ENCODE measurements at places on chromosomes 1 and 21. TPM values are rescaled to one million over a fixed set of nuclear protein-coding genes. Genes with fewer than 3 reads are reported as not detected.

DNA sequence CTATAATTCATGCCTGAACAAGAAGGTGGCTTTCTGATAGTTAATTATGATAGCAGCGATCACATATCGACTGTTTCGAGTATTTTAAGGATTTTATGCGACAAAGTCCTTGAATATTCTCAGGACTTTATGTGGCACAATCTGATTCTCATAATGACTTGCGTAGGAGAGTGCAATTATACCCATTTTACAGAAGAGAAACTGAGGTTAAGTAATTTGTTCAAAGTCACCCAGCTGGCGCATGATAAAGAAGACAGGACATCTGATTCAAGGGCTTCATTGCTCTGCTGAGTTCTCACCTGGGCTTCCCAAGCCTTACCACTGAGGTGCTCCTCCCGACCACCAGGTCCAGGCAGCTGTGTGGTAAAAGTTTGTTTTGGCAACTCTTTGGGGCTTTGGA is 1.8 kb downstream of the CRCT1 start:
- peaks cover 9% of the 10 kb centered on the region for H3K4me1 ChIP-seq
- no peaks in the 10 kb centered on the region for H3K27me3 ChIP-seq
- DNase-seq: no peak

DNA sequence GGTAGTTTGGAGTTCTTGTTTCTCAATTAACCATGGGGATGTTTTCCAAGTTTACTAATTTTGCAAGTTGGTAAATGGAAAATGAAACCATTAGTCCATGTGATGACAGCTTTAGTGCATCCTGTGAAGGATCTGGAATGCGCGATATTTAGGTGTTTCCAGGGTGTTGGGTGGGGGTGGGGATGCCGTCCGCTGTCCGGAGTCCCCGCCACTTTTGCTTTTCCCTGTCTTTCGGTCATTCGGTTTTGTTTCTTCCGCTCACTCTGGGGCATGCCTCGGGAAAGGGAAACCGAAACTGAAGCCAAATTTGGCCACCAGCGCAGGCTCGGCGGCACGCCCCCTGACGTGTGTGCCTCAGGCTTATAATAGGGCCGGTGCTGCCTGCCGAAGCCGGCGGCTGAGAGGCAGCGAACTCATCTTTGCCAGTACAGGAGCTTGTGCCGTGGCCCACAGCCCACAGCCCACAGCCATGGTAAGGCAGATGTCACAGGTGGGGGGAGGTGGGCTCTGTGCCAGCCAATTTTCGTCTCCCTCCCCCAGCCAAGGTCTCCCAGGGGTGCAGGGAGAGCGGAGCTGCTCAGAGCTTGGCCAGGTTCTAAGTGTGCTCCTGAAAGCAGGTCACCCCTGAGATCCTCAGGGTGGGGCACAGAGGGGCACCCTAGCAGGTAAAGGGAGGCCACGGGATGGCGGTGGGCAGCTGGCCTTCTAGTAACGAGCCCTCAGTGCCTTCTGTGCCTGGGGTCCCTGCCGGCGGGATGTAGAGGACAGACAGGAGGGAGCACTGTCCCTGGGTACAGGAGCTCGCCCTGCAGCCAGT is at the start of gene ISG15:
ISG15 (plus strand) TSS at position 393 of the 817 bp plus-strand sequence; CDS start at position 470, 77 bp downstream.
- peak within 1 kb of the TSS; percentile 65 for H3K4me3 ChIP-seq
- DNase-seq: peak; percentile 96
- peak within 1 kb of the TSS; percentile 93 for H3K27ac ChIP-seq
- H3K27me3 ChIP-seq: no peaks in the 10 kb centered on the region
- H3K4me1 ChIP-seq: peaks cover 21% of the 10 kb centered on the region
- no peaks in the 10 kb centered on the region for H3K36me3 ChIP-seq

- peaks cover 58% of the 10 kb centered on the region for H3K4me1 ChIP-seq
- H3K36me3 ChIP-seq: no peaks in the 10 kb centered on the region
- no peaks in the 10 kb centered on the region for H3K27me3 ChIP-seq
- no peak overlapping the region for H3K27ac ChIP-seq
- no peak for DNase-seq
Observed at GRCh38 chr1:54302951-54303843, 103.0 kb downstream of the SSBP3 start.

The FOXO6 gene
- 0.49 TPM for total RNA-seq

GRCh38 chr1:151282883-151283725 is 1.0 kb downstream of the ZNF687 start:
- peaks cover 20% of the 10 kb centered on the region for H3K4me1 ChIP-seq
- H3K27me3 ChIP-seq: no peaks in the 10 kb centered on the region
- H3K36me3 ChIP-seq: peaks cover 21% of the 10 kb centered on the region
- H3K27ac ChIP-seq: peak overlapping the region; percentile 97
- H3K4me3 ChIP-seq: peak overlapping the region; percentile 73
- peak; percentile 79 for DNase-seq

- H3K4me1 ChIP-seq: no peaks in the 10 kb centered on the region
- no peak overlapping the region for H3K4me3 ChIP-seq
- peaks cover 20% of the 10 kb centered on the region for H3K27me3 ChIP-seq
- H3K27ac ChIP-seq: no peak overlapping the region
- DNase-seq: peak; percentile 40
Observed at GRCh38 chr1:19043579-19044443, 87.3 kb upstream of the IFFO2 start.

- H3K4me1 ChIP-seq: no peaks in the 10 kb centered on the region
- H3K36me3 ChIP-seq: peaks cover 7% of the 10 kb centered on the region
- H3K27me3 ChIP-seq: no peaks in the 10 kb centered on the region
- H3K4me3 ChIP-seq: no peak overlapping the region
- DNase-seq: no peak
Observed at GRCh38 chr21:37060296-37060695, 12.6 kb downstream of the PIGP start.

GRCh38 chr21:33441489-33442477 is 38.0 kb downstream of the TMEM50B start:
- peak overlapping the region; percentile 47 for H3K27ac ChIP-seq
- H3K4me3 ChIP-seq: no peak overlapping the region
- peaks cover 7% of the 10 kb centered on the region for H3K36me3 ChIP-seq

The FCN3 gene
- 1.1 TPM for total RNA-seq

DNA sequence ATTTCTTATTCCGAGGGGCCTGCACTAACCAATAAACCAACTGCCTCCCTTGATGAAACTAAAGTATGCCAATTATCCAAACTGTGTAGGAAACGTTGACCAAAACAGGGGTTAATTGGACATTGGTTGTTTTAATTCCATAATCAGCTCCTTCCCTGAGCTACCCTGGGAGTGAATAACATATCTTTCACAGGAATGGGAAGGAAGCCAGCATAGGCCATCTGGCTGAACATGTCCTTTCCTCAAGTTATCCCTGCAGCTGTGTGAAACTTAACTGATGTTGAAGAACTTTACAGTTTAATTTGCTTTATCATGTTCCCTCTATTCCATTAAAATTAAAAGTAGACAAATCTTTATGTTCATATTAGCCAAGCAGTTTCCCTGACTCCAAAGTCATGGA is 75.4 kb downstream of the NRIP1 start:
- H3K36me3 ChIP-seq: no peaks in the 10 kb centered on the region
- H3K27ac ChIP-seq: no peak overlapping the region
- no peak overlapping the region for H3K4me3 ChIP-seq
- H3K27me3 ChIP-seq: no peaks in the 10 kb centered on the region
- no peak for DNase-seq
- no peaks in the 10 kb centered on the region for H3K4me1 ChIP-seq

The ZNF669 gene
- 5.7 TPM for total RNA-seq

DNA sequence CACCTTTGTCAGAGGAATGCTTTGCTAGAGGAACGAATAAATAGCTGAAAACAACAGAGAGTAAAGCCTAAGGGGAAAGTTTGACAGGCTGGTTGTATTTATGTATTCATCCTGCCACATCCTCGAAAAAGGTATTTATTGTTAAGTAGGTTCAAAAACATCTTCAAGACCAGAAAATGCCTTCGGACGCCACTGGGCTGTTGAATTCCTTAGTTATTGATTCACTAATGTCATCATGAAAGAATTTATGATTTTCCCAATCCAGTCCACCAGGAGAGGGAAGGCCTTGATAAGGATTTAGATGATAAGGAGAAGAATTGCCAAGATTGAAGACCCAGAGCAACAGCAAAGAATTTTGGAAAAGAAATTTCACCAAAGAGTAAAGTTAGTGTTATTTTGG is 35.2 kb upstream of the MAB21L3 start:
- no peaks in the 10 kb centered on the region for H3K36me3 ChIP-seq
- H3K27ac ChIP-seq: no peak overlapping the region
- DNase-seq: no peak

DNA sequence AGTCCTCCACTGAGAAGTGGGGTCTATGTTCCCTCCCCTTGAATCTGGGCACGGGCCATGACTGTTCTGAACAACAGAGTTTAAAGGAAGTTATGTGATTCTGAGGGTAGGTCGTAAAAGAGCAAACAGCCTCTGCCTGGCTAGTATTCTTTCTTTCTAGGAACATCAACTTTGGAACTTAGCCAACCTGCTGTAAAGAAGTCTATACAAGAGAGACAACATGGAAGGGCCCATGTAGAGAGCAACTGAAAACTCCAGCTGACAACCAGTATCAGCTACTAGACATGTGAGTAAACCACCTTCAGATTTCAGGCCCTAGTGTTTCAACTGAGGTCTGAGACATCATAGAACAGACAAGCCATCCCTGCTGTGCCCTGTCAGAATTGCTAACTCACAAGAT is 7.5 kb downstream of the SELENOF start:
- no peak overlapping the region for H3K27ac ChIP-seq
- H3K4me3 ChIP-seq: no peak overlapping the region
- no peaks in the 10 kb centered on the region for H3K4me1 ChIP-seq

DNA sequence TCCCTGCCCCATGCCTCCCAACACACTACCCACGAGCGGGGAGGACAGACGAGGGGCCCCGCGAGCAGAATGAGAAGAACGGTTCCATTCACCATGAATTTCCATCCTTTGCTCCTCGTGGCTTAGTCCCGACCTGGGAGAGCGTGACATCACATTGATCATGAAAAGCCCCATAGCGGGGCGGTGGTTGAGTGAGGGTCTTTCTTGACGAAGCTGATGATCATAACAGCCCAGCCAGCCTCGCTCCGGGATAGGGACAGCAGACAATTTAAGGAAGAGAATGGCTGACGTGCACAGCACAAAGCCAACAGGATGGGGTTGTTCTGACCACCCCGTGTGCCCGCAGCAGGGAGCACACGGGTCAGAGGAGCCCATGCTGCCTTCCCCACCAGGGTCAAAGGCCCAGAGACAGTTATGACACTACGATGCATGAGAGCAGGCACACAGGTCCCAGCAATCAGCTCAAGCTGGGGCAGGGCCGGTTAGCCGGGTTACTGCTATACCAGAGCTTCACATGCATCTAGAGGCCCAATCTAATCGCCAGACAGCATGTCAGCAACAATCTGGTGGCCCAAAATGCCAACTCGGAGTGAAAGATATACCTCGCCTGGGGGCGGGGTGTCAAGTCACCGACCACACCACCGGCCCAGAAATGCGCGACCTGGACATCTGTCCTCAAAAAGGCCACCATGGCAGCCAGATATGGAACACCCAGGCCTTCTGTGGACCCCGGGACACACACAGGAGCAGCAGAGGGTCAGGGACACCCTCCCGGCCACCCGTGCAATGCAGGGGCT is 135.2 kb downstream of the LIPI start:
- H3K27me3 ChIP-seq: no peaks in the 10 kb centered on the region
- no peak overlapping the region for H3K4me3 ChIP-seq
- DNase-seq: peak; percentile 55
- no peaks in the 10 kb centered on the region for H3K4me1 ChIP-seq
- H3K36me3 ChIP-seq: peaks cover 5% of the 10 kb centered on the region
- no peak overlapping the region for H3K27ac ChIP-seq

GRCh38 chr1:8047686-8048445 is 21.8 kb upstream of the ERRFI1 start:
- no peaks in the 10 kb centered on the region for H3K36me3 ChIP-seq
- H3K27ac ChIP-seq: peak overlapping the region; percentile 67
- peaks cover 14% of the 10 kb centered on the region for H3K4me1 ChIP-seq
- DNase-seq: peak; percentile 70
- no peak overlapping the region for H3K4me3 ChIP-seq

The SPATA21 gene
- total RNA-seq: not detected

The LCE1D gene
- total RNA-seq: not detected
